ENCODE measurements at places on chromosomes 2 and 18. TPM values are rescaled to one million over a fixed set of nuclear protein-coding genes. Genes with fewer than 3 reads are reported as not detected.

Gene KIF1A
- total RNA-seq: under 0.01 TPM

Gene ACADL
- total RNA-seq: 27.5 TPM

Gene CDK15
- 0.33 TPM for total RNA-seq

Gene SPC25
- 1.0 TPM for total RNA-seq

Gene GCG
- not detected for total RNA-seq

Gene MERTK
- total RNA-seq: 21.0 TPM

Gene SGPP2
- total RNA-seq: 8.8 TPM

Gene BMP10
- total RNA-seq: not detected

Gene MAL
- total RNA-seq: 0.32 TPM

Gene REG1B
- total RNA-seq: not detected

Gene CYP26B1
- total RNA-seq: 3.8 TPM

Gene GPR155
- 4.3 TPM for total RNA-seq

Gene TXNDC2
- total RNA-seq: not detected

Gene NT5DC4
- total RNA-seq: not detected

Gene ANKRD23
- 3.5 TPM for total RNA-seq

- no peak for DNase-seq
These were observed 454.1 kb downstream of the MEIS1 start for GRCh38 chr2:66888791-66889631.

DNA sequence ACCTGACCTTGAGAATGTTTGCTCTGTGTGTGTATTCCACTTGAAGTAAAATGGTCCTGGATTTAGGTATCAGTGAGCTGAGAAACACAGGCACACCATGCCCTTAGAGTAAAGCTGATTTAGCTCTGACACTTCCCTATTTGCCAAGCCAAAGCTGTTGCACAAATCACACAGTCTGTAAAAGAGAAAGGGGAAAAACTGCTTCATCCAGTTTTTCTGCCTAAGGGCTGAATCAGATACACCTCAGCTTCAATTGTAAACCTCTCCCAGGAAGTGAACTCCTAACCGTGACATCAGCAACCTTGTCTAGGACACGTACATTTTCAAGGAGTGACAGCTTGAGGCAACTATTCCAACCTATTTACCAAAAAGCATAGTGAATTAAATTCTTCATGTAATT, 150.4 kb downstream of the NR4A2 start:
- DNase-seq: no peak

DNA sequence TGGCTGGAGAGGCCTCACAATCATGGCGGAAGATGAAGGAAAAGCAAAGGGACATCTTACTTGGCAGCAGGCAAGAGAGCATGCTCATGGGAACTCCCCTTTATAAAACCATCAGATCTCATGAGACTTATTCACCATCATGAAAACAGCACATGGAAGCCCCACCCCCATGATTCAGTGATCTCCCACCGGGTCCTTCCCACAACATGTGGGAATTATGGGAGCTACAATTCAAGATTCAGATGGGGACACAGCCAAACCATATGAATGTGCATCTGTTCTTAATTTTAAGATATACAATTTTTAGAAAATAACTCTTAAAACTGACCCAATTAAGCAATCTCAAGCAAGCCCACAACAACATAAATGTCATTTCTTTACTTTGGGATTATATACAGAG, 12.6 kb downstream of the C18orf63 start:
- DNase-seq: no peak

- peak; percentile 89 for DNase-seq
These were observed 294.1 kb downstream of the BCL2 start for GRCh38 chr18:63025251-63026090.

DNA sequence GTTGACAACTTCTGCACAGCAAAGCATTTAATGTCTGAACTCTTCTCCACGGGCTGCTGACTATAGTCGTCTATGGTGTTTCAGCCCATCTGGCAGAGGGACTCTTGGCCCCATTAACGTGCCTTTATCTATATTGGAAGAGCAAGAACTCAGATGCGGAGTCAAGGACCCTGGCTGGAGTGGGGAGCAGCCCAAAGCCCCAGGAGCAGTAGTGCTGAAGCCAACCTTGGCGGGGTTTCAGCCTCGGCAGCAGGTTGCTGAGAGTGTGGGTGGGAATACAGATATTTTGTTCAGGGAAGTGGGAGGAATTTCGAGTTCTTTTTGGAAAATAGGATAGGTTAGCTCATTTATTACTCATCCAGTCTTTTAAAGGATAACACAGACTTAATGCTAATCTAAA, 34.2 kb downstream of the TMEM17 start:
- no peak for DNase-seq

DNA sequence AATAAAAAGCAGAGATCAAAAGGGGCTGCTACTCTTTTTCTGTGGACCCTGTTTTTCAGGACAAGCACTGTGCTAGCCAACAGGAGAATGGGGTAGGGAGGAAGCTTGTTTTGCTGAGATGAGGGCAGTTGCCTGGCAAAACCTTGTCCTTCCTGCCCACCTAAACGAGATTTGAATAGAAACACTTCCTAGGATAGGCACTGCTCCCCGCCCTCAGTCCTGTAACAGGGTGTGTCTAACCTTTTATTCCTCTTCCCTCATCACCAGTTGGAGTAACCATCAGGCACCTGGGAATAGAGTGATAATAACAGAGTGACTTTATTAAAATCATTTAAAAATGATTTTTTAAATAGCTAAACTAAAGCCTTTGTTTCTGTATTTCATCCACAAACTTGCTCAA, 368.8 kb downstream of the LNPK start:
- DNase-seq: no peak

- DNase-seq: no peak
These were observed 16.6 kb downstream of the VAPA start for GRCh38 chr18:9930299-9930884.

- DNase-seq: no peak
These were observed 20.7 kb upstream of the B3GNT7 start for GRCh38 chr2:231374771-231375170.

DNA sequence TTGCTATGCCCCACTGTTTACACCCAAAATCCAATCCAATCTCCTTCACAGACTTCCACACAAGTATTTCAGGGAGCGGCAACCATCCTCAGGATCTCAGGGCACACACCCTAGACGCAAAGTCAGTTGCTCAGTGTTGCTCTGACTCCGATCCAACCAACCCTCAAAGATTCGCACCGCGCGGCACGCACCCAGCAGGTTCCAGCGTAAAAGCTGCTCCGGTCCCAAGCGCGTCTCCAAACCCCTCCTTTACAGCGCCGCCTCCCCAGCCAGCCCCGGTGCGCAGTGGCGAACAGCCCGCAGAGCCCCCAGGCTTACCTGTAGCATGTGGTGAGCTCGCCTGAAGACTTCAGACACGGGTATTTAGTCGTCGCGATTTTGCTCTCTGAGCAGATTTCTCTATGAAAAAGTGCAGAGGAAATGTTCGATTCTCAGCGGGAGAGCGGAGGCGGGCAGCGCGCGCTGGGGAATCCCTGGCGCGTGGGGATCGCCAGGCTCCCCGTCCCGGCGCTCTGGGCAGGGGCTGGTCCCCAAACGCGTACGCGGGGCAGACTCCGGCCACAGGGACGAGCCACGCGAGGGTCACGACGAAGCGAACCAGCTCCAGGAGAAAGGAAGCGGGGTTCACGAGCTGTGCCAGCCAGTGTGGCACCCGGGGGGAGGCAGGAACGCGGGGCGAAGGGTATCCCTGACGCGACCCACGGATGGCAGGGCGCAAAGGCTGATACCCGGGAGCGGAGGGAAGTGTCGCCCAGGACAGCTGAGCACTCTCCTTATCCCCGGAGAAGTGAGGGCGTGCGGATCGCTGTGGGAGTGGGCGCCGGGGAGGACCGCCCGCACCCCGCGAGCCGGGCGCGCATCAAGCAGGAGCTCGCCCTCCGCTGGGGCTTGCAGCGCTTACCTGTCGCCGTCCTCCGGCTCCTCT, 650 bp downstream of the CCBE1 start:
- no peak for DNase-seq

- no peak for DNase-seq
These were observed 15.5 kb upstream of the DUSP19 start for GRCh38 chr2:183063083-183063482.

DNA sequence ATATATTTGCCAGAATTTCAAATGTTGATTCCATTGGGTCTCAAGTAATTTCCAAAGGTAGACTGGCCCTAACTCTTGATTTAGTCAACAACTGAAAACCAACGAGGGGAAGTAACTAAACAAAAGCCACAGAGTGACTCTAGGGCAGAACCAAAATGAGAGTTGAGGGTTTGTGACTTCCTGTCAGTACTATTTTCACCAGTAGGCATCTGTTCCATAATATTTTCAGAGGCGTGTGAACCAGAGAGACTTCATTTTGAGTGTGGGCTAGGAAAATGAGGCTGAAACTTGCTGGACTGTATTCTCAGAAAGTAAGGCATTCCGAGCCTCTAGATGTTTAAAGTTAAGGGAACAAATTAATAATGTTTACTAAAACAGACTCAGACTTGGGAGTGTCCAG, 70.6 kb downstream of the GDF7 start:
- no peak for DNase-seq

DNA sequence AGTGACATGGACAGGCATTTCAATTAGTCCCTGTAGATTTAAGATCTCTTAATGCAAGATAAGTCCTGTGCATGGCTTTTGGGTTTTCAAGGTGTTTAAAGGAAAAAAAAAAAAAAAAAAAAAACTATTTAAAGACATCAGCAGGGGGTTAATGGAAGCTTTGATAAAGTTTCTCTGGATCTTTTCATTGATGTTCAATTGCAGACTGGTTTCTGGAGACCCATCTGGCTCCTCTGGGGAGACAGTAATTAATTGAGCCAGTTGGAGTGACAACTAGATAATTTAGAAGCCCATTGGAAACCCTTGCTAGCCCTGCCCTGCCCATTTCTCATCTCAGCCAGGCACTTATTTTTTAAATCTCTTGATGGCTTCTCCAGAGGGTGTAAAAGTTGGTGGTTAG, 98.7 kb downstream of the EPHA4 start:
- DNase-seq: no peak

DNA sequence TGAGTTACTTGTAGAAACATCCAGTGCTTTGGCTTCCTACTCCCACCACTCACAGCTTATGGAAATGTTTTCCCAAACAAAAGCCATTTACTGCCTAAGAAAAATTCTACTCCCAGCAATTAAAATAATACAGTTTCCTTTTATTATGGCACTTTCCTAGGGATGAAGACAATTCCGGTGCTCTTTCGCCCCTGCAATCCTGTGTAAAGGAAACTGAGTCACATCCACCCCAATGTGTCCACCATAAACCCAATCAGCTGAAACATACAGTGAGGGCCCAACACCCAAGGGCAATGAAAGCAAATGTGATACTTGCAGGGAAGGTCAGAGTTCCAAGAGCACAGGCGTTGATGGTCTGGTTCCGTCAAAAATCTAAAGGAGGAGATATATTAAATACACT, 62.0 kb upstream of the ST3GAL5 start:
- no peak for DNase-seq

- no peak for DNase-seq
These were observed 50.5 kb upstream of the CREB1 start for GRCh38 chr2:207479198-207479785.

GRCh38 chr2:127134833-127135830, 28.2 kb upstream of the BIN1 start:
- no peak for DNase-seq

DNA sequence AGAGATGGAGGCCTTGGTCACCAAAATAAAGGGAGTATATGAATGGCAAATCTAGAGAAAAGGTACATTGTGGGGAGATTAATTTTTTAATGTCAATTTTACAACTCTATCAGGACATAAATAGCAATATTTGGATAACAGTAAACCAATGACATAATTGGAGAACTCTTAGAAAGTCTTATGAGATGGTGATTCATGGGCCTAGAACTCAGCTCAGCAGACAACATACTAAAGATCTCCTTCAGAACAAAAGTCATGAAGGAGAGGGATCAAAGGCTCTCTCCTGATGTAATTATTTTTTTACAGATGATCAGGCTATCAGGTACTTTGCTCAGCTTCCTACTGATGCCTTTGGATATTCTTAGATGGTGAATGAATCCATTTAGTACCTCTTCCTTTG, 90.0 kb downstream of the CRACDL start:
- DNase-seq: no peak

GRCh38 chr2:47518497-47519146, 115.7 kb downstream of the MSH2 start:
- DNase-seq: no peak

DNA sequence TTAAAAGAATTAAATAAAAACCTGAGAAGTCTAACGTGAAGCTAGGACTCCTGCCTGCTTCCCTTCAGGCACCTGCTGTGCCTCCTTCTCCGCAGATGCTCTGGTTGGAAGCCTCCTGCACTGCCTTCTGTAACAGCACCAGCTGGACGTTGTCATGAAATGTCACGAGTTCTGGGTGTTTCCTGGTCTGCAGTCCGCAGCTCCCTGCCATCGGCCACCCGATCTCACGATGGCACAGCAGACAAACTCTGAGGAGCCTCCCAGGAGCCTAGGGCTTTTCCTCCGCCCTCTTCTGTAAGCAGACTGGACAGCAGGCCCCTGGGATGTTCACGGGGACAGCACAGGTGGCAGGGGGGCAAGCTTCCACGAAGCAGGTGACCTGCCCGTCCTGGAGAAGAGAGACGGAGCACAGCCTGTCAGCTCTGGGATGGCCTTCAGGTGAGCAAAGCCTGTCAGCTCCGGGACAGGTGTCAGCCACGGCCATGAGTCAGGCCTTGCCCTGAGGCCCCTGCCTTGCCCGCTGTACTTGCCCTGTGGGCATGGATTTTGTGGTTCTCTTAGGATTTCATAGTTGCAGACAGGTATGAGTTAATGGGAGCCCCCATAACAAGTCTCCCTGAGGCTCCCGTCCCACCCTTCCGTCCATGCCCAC, 110.3 kb downstream of the PXDN start:
- no peak for DNase-seq

GRCh38 chr2:240156435-240157146, 16.1 kb upstream of the OTOS start:
- DNase-seq: no peak

DNA sequence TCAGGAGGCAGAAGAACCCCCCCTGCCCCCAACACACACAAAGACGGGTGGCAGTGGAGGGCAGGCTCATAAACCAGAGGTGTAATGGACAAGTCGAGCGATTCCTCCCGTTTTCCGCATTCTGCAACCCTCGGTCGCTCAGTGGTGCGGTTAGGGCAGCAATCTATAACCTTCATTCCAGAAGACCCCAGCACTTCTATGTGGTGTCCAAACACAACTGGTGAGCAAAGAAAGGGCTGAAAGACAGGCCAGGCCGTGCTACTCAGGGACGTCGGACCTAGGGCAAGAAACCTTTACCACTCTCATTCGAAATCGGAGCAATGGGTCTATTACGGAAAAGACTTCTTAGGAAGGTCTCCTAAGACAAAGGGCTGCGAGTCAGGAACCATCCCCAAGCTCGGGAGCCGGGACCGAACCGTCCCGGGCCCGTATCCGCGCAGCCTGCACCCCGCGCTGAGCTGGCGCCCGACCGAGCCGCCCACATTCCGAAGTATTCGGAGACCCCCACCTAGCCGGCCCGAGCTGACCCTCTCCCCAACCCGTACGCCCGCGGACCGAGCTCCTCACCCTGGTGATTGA, 568 bp downstream of the ARL5A start:
- DNase-seq: no peak

All from breast epithelium (tissue), 4 donors.